CD4-positive, alpha-beta T cell (primary cell): ENCODE measurements at places on chromosomes 6 and 20.

DNA sequence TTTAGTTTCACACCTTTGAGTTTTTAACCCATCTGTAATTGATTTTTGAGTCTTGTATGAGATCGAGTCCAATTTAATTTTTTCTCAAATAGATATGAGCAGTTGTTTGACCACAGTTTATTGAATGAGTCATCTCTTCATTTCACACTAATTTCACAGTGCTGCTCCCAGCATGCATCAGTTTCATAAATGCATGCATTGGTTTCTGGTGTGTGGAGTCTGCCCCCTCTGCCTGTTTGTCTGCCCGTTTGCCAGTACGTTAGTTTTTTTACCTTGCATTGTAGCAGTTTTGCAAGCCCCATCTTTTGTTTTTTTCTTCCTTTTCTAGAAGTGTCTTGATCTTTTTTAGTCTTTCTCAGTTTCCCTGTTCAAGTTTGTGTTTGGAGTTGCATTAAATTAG, 11.9 kb downstream of the SLX4IP start:
- DNase-seq = peak; percentile 12
- no peaks in the 10 kb centered on the region for H3K27me3 ChIP-seq
- H3K4me3 ChIP-seq = no peak overlapping the region
- H3K4me1 ChIP-seq = peaks cover 4% of the 10 kb centered on the region
- no peak overlapping the region for H3K27ac ChIP-seq
- H3K36me3 ChIP-seq = no peaks in the 10 kb centered on the region

DNA sequence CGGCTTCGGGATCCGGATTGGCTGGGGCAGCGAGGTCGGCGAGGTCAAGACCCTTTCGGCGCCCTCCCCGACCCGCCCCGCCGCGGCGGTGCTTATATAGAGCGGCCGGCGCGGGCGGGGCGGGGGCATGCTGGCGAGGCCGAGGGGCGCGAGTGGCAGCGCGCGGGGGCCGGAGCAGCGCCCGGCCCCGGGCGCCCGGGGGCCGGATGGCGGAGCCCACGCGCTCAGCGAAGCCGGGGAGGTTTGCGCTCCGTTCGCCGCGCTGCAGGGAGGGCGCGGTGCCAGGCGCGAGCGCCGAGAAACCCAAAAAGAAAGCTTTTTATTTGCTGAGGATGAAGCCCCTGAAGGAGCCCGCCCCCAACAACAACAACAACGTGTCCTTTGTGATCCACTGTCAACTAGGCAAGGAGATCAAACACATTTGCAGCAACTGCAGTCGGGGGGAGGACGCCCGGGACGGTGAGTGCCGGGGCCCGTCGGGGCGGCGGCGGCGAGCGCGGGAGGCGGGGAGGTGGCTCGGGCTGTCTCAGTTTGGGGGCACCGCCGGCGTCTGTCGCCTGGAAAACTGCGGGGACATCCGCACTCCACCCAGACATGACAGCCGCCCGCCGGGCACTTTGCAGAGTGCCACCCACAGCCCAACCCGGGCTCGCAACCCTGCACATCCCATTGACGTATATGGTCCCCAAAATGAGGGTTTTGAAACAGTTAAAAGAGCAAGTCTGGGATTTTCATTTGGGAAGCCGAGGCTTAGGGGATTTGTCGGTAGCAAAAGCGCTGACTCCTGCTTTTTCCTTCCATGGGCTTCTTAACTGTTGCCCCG, 297.3 kb downstream of the PHACTR1 start:
- peak overlapping the region; percentile 16 for H3K4me3 ChIP-seq
- DNase-seq = no peak
- H3K4me1 ChIP-seq = peaks cover 9% of the 10 kb centered on the region
- peaks cover 45% of the 10 kb centered on the region for H3K27me3 ChIP-seq
- no peaks in the 10 kb centered on the region for H3K36me3 ChIP-seq
- no peak overlapping the region for H3K27ac ChIP-seq

DNA sequence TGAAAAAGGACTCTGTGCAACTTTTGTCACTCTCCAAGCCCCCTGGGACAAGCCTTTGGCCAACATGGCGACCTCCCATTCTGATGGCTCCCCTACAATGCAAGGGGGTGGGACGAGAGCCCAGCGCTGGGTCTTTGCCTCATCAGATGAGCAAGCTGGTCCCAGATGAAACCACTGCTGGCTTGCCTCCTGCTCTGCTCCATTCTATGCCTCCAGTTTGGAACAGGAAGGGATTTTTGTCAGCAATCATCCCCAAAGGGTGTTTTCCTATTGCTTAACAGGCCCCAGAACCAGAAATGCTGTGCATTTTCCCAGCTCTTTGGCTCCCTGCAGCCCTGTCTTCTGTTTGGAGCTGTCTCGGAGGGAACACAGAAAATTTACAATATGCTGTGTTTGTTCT, 412.7 kb downstream of the MAFB start:
- H3K4me1 ChIP-seq = no peaks in the 10 kb centered on the region
- no peaks in the 10 kb centered on the region for H3K36me3 ChIP-seq
- no peak overlapping the region for H3K27ac ChIP-seq
- DNase-seq = no peak
- H3K27me3 ChIP-seq = no peaks in the 10 kb centered on the region

DNA sequence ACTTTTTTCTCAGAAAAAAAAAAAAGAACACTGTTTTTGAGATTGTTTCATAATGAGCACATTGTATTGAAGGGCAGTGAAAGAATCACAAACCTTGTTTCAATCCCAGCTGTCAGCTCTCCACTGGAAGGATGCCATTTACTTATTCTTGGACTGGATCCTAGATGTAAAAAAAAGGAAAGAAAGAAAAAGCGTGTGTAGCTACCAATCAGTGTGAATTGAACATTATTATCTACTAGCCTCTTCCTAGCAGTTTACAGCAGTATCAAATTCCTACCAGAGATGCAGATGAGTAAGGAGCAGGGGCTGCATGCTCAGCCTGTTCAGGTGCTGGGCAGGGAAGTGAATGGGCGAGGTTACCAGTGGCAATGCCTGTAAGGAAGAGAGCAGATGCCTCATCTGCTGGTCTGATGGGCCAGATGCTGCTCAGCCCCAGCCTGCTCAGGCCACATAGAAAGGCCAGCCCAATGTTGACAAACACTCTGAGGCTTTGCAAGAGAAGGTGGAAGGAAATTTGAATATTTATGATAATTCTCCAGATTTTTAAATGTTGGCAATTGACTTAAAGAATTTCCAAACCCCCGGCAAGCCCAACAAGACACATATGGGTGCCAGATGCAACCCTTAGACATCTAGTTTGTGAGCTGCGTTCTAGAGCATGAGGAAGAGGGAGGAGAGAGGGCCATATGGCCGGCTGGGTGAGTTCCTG, 189.5 kb downstream of the IBTK start:
- no peak overlapping the region for H3K4me3 ChIP-seq
- no peak overlapping the region for H3K27ac ChIP-seq
- no peaks in the 10 kb centered on the region for H3K36me3 ChIP-seq

GRCh38 chr20:46089167-46089416, 670 bp downstream of the NCOA5 start:
- H3K4me3 ChIP-seq = peak overlapping the region; percentile 95
- H3K27me3 ChIP-seq = no peaks in the 10 kb centered on the region
- DNase-seq = no peak
- peak overlapping the region; percentile 85 for H3K27ac ChIP-seq
- peaks cover 22% of the 10 kb centered on the region for H3K4me1 ChIP-seq

DNA sequence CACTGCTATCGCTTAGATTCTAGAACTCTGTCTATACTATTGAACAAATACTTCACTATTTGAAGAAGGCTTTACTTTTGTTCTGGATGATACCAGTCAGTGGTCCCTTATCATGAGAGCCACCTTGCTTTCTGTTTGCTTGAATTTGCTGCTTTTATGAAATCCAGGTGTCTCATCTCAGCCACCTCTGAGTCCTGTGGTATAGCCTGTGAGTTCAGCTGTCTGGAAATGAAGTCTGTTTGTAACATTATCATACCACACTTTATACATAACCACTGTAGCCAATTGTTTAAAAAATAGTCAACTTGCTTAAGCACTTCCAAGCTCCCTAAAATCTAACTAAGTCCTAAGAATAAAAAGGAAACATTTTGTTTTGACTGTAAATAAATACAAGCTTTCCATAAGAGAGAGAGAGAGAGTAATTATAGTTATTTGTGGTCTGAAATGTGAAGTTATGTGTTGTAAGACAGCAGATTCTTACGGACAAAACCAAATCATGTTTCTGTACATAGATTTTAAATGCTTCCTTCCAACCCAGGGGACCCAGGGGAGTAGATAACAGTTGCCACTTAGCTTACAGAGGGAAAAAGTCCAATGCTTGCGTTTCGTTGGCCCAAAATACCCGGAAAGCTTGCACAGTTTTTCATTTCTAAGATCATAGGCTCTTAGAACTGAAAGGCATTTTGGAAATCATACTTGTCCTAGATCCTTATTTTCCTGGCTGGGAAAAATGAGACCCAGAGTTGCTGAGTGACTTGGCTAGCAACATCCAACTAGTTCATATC, 1107.8 kb upstream of the FLRT3 start:
- no peak for DNase-seq
- H3K4me1 ChIP-seq = no peaks in the 10 kb centered on the region

GRCh38 chr6:70377372-70377771, 35.9 kb upstream of the FAM135A start:
- no peak for DNase-seq
- no peaks in the 10 kb centered on the region for H3K4me1 ChIP-seq
- no peaks in the 10 kb centered on the region for H3K27me3 ChIP-seq
- H3K36me3 ChIP-seq = no peaks in the 10 kb centered on the region
- H3K27ac ChIP-seq = no peak overlapping the region

DNA sequence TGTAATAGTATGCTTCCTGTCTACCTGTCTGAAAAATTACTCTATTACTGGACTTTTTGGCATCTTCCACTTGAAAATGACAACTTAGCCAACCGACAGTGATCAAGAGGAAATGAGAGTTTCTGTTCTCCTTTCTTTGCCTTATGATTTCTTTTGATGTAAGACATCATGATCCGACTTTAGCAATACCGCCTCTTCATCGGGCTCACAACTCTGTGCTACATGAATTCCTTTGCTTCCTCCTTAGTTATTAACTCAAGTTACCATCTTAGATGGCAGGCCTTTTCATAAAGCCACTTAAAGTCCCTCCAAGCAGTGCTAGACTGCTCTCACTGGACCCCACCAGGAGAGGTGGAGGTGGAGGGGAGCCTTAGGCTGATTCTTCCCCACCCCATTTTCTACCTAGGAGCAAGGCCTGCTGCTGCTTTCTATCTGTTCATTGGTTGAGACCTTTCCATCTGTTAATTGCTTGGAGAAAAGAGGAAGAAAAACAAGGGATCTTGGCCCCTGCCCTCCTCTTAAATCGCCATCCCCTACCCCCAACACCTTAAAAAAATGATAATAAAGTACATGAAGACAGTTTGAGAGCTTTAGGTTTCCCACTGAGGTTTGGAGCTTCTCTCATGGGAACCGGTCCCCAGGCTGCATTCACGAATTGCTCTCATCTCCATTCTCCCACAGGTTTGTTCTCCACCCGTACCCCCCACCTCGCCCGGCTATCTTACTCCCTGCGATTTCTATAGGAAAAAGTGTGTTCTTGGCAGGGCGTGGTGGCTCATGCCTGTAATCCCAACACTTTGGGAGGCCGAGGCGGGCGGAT, 21.6 kb upstream of the MCM3 start:
- H3K27ac ChIP-seq = peak overlapping the region; percentile 89
- no peaks in the 10 kb centered on the region for H3K27me3 ChIP-seq
- H3K36me3 ChIP-seq = no peaks in the 10 kb centered on the region
- DNase-seq = no peak
- H3K4me3 ChIP-seq = no peak overlapping the region
- peaks cover 76% of the 10 kb centered on the region for H3K4me1 ChIP-seq

DNA sequence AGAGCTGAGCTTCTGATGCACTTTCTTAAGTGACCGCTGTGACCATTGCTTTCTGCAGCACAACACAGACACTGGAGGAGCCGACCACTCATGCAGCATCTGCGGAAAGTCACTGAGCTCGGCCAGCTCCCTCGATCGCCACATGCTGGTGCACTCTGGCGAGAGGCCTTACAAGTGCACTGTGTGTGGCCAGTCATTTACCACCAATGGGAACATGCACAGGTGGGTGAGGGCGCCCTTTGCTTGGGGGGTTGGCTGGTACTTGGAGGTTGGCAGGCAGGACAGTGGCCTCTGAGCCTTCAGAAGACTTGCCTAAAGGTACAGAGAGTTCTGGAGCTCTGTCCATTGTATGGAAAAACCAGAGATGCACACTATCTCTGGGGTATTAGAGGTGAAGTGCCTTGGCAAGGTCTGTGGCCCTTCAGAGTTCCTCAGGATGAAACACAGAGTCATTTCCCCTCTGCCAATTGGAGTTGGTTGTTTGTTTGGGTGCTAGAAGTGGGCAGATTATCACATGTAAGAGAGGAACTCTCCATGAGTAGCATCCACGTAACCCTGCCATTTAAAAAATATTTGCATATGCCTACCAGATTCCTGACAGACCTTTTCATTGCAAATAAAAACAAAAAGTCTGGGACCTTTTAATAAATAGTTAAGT, 81.5 kb downstream of the RREB1 start:
- no peak overlapping the region for H3K27ac ChIP-seq
- no peaks in the 10 kb centered on the region for H3K27me3 ChIP-seq
- no peak for DNase-seq
- peaks cover 3% of the 10 kb centered on the region for H3K4me1 ChIP-seq
- H3K4me3 ChIP-seq = no peak overlapping the region
- peaks cover 58% of the 10 kb centered on the region for H3K36me3 ChIP-seq

DNA sequence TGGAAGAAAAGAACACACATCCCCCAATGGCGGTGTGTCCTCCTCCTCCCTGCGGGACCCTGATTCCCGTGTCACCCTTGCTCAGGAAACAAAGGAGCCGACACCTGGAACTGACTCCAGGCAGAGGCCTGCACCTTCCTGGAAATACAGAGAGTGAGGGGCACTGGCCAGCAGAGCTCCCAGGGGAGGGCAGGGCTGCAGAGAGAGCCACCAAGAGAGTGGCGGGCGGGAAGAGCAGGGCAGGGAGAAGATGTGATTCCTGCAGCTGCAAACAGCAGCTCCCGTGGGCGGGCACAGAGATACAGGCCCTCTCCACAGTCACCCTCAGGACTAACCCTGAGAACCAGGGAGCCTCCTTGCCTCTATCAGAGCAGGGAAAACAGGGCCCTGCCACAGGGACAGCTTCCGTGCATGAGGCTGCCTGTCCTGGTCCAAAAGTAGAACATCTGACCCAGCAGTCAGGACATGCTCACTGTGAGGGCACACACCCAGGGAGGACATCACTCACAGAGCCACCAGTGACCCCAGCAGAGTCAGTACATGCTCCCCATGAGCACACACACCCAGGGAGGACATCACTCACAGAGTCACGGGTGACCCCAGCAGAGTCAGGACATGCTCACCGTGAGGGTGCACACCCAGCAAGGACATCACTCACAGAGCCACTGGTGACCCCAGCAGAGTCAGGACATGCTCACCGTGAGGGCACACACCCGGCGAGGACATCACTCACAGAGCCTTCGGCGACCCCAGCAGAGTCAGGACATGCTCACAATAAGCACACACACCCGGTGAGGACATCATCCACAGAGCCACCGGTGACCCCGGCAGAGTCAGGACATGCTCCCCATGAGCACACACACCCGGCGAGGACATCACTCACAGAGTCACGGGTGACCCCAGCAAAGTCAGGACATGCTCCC, 193.1 kb downstream of the DLL1 start:
- no peak for DNase-seq
- no peaks in the 10 kb centered on the region for H3K27me3 ChIP-seq
- H3K27ac ChIP-seq = no peak overlapping the region
- H3K4me1 ChIP-seq = no peaks in the 10 kb centered on the region
- no peak overlapping the region for H3K4me3 ChIP-seq
- H3K36me3 ChIP-seq = no peaks in the 10 kb centered on the region
